Purkinje cell (primary cell): ENCODE measurements at places on chromosomes 1 and 21. TPM values are rescaled to one million over a fixed set of nuclear protein-coding genes. Genes with fewer than 3 reads are reported as not detected.

Gene USH2A
- 0.20 TPM in 1 of 2 replicates, not detected in the other for polyA plus RNA-seq

Gene EPHB2
- polyA plus RNA-seq, result 2.3 and 2.5 TPM in 2 replicates

Gene SIPA1L2
- 3.1 and 6.0 TPM in 2 replicates for polyA plus RNA-seq

Gene RIPPLY3
- polyA plus RNA-seq, result not detected in 2 replicates

Gene ELAPOR1
- polyA plus RNA-seq, result 2.1 and 6.5 TPM in 2 replicates

Gene S100A2
- polyA plus RNA-seq, result not detected in 2 replicates

Gene AKR7A3
- not detected in 2 replicates for polyA plus RNA-seq
